ENCODE measurements at places on chromosomes 6 and 20.

DNA sequence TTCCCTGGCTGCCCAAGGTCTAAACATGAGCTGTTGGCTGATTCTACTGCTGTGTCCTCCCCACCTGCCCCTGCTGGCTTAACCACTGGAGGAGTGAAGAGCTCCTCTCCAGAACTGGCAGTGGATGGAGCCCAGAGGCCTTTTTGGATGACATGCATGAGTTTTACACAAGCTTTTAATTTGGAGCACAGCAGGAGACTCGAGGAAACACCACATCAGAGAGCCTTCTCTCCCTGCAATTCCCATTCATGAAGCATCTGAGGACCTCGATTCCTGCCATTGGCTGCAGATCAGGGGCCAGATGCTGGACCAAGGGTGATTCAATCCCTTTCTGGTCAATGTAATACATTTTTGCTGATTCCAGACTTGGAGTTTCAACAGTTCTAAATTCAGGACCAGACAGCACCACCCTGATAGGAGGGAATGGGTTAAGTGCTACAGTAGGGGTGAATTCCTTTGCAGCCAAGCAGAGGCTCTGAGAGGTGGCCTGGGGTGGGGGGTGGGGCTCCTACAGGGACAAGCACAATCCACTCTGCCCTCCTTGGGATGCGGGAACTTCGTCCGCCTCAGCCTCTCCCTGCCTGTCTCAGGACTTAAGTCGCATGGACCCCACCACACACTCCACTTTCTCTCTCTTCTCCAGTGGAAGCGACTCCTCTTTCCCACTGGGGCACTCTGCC is 599 bp upstream of the PSORS1C1 start:
- DNase-seq = no peak

DNA sequence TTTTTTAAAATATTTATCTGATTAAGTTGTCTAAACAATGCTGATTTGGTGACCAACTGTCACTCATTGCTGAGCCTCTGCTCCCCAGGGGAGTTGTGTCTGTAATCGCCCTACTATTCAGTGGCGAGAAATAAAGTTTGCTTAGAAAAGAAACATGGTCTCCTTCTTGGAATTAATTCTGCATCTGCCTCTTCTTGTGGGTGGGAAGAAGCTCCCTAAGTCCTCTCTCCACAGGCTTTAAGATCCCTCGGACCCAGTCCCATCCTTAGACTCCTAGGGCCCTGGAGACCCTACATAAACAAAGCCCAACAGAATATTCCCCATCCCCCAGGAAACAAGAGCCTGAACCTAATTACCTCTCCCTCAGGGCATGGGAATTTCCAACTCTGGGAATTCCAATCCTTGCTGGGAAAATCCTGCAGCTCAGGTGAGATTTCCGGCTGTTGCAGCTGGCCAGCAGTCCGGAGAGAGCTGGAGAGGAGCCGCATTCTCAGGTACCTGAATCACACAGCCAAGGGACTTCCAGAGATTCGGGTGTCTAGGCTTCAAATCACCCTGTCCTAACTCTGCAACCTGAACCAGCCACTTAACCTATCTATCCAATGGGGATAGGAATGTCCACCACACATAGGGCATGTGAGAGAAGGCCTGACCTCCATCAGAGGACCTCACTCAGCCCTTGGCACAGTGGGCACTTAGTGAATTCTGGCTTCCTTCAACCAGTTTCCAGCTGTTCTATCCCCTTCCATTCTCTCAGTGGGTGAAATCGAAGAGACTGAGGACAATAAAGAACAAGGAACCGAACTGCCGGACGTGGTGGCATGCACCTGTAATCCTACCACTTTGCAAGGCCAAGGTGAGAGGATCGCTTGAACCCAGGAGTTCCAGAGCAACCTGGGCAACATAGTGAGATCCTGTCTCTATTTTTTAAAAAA is 3.1 kb downstream of the TNF start:
- DNase-seq = no peak

DNA sequence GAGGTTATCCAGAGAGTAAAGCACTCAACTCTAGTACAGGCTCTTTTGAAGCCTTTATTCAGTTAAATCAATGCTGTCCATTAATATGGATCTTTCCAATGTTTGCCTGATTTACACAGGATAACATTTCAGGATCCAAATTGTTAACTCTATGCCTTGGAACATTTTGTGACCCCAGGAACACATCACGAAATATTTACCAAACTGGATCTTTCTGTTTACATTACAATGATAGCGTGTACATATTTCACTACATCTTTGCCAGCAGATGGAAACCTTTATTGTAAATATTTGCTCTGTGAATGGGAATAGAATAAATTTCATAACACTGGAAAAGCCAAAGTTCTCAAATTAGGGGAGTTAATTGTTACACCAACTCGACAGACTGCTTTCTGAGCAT is 23.5 kb downstream of the BPIFA2 start:
- DNase-seq = no peak

GRCh38 chr6:52612336-52613054 is 35.6 kb upstream of the TRAM2 start:
- DNase-seq = no peak

DNA sequence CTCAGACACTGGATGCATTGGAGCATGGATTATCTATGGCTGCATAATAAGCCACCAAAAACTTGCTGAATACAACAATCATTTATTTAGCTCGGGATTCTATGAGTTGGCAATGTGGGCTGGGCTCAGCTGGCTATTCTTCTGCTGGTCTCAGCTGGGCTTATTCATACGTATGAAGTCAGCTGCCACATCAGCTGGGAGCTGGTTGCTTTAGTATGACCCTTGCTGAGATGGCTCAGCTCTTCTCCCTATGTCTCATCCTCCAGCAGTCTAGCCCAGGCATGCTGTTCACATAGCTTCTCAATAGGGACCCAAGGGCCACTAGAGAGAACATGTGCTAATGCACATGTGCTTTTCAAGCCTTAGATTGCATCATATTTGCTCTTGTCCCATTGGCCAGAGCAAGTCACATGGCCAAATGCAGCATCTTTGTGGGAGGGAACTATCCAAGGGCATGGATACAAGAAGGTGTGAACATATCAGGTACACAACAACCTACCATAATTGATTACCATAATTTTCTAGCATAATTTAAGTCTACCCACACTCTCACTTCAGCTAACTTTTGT is 444.6 kb downstream of the KIF16B start:
- DNase-seq = no peak

DNA sequence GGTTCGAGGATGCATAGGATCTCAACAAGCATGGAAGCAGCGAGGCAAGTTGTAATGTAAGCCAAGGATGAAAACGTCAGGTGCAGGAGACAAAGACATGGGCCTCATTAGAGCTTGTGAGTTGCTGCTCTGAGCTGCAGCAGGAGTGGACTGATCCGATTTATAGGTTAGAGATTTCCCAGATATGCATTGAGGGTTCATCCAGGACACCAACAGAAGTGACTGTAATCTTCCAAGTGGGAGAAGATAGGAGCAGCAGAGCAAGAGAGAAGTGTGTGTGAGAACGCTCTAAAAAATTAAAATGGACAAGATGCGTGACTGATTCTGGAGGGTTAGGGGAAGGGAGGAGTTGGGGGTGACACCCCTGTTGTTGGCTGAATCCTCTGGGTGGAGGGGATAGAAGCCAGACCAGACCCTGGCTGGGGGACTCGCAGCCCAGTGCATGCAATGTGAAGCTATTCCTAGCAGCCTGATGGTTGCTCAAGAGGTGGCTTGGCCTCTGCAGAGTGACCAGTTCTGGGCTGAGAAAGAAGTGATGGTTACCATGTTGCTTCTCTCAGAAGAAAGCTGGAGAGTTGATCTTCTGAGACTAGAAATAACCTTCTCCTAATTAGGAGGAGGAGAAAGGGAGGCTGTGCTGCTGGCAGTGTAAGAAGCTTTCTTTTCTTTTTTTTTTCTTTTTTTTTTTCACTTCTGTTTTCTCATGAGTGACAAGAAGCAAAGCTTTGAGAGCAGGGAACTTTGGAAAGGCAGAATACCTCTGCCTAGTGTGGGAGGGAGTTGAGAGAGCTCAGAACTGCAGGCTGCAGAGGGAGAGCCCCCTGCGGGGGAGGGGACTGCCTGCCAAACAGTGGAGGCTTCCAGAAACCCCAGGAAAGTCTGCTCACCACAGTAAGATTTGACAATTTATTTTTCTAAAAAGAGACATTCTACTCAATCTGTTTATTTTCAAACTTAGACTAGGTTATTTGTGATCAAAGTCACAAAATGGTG is 116.9 kb downstream of the SLX4IP start:
- DNase-seq = no peak

- no peak for DNase-seq
Measured at GRCh38 chr20:4546786-4547185, 174.9 kb upstream of the PRND start.

DNA sequence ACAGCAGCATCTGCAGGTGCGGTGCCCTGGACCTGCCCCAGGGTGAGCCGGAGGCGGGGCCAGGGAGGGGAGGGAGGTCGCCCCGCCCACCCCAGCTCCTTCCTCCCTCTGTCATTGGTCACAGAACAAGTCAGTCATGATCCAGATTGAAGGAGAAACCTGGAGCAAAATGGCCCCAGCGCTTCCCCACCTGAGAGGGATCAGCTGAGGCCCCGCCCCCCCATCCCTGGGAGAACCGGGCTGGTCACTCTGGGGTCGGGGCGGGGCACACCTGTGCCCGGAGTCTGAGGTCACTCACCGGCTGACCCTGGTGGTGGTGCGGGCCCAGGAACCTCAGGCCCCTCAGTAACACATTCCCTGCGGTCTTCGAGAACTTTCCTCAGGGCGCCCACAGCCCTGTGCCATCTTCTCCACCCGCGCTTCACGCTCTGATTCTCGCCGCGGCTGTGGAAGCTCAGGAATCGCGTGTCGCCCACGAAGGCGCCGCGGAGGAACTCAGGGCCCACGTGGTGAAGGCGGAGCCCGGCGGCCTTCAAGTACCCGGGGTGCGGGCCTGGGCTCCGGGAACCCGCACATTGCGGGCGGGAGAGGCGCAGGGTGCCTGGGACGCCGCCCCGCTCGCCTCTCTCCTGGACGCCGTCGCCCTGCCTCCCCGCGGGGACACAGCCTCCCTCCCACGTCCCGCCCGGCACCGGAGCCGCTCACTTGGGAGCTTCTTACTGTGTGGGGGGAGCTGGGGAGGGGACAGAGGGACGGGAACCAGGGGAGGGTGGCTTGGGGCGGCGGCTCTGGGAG is 36.4 kb upstream of the HLA-C start:
- DNase-seq = peak; percentile 73

DNA sequence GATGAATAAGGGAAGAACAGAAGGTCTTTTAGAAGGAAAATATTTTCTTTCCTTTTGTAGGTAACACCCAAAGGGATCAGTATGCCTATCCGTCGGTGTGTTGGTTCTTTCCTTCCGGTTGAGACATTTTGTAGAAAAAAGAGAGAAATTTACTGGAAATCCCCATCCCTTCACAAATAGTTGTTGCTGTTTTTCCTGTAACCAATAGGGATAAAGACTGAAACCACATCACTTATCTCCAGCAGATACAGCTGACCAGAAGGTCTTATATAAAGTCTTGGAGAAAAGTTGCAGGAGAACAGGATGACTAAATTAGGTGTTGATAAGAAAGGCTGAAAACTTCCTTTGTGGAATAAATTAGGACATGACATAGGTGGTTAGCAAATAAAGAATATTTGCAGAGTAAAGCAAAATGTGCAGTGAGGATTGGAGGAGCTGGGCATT is 14.8 kb upstream of the HLA-DRB1 start:
- DNase-seq = no peak

GRCh38 chr20:10761232-10761631 is 87.4 kb upstream of the JAG1 start:
- no peak for DNase-seq

- DNase-seq = no peak
Measured at GRCh38 chr6:5855787-5856470, 150.8 kb downstream of the NRN1 start.

GRCh38 chr6:16265351-16266341 is 27.3 kb downstream of the GMPR start:
- DNase-seq = no peak

- no peak for DNase-seq
Measured at GRCh38 chr6:158865769-158866168, 46.6 kb upstream of the EZR start.

DNA sequence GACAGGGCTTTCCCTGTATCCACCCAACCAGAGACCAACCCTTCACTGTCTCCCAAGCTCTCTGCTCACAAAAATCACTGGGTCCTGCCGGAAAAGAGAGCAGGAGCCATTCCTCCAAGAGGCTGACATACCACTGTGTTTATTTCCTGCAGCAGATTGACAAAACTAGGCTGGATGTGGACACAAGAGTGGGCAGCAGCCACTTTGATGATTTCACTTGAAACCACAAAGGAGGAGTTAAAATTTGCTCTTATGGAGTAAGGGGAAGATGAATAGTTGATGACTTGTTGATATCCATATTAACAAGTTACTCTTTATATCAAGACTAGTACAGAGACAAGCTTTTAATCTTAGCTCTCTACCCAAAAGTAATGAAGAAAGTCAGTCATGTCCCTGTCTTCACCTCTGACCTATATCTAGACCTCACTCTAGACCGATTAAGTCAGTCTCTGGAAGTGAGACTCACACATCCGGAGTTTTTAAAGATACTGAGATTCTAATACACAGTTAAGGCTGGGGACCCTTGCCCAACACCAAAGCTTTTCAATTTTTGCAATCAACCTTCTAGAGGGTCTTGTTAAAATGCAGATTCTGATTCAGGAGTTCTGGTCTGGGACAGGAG is 73.8 kb downstream of the SCML4 start:
- no peak for DNase-seq

GRCh38 chr6:33732817-33733708 is 13.6 kb downstream of the IP6K3 start:
- no peak for DNase-seq

DNA sequence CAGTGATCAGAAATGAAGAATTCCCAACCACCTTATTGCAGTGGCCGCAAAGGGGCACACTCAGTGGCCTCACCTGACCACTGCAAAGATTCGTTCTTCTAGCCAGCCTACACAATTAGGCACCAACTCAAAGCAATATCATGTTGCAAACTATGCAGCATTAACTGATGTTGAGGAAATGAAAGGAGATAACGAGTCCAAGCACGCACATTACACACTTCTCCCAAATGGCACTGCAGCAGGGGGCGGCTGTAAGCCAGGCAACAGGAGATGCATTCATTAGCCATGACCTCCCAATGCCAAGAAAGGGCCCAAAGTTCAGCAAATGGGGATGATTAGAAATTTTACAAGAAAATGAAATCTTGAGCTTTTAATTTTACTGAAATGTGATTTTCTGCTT is 39.3 kb downstream of the ATXN1 start:
- no peak for DNase-seq

GRCh38 chr6:41779336-41779735 is 364 bp downstream of the FRS3 start:
- DNase-seq = no peak

- DNase-seq = no peak
Measured at GRCh38 chr20:46823753-46824152, 70.9 kb upstream of the EYA2 start.

GRCh38 chr6:109383438-109383940 is 1.2 kb upstream of the CD164 start:
- no peak for DNase-seq

DNA sequence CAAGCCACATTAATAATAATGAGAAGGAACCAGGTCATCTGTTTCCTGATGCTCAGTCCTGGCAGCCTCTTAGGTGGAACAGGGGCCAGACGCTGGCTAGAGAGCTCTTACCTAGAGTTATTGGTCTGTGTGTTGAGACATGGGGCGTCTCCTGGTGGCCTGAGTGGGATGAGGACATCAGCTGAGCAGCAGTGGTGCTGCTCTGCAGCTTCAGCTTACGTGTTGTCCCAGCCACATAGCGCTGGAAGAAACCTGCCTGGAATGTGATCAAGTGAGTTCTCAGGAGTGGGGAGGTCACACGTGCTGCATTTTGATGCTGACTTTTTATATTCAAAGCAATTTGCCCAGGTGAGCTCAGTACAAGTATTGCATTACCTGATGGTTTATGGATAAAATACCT is 355.4 kb downstream of the CDH26 start:
- no peak for DNase-seq

Data from CD4-positive, alpha-beta T cell treated with Interleukin-4 for 1 hour (primary cell).